ENCODE measurements at places on chromosomes 5 and 9.

DNA sequence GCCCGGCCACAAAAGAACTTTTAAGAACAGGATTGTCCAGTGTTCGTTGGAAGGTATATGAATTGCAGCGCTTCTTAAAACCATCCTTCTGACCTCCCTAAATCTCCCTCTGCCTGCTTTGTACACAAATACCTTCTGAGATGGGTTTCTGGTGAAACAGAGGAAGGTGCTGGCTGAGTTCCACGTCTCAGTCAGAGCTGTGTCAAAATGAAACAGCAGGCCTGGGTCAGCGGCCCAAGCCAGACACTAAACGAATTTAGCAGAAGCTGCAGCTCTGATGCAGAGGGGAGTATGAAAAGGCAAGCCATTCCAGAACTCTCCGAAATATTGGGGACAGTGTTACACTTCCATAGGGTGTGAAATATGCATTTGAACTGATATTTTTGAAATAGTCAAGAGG is 37.8 kb upstream of the CRB2 start:
- DNase-seq = no peak

- DNase-seq = peak; percentile 78
These were observed 929 bp downstream of the SH3PXD2B start for GRCh38 chr5:172453206-172453985.

DNA sequence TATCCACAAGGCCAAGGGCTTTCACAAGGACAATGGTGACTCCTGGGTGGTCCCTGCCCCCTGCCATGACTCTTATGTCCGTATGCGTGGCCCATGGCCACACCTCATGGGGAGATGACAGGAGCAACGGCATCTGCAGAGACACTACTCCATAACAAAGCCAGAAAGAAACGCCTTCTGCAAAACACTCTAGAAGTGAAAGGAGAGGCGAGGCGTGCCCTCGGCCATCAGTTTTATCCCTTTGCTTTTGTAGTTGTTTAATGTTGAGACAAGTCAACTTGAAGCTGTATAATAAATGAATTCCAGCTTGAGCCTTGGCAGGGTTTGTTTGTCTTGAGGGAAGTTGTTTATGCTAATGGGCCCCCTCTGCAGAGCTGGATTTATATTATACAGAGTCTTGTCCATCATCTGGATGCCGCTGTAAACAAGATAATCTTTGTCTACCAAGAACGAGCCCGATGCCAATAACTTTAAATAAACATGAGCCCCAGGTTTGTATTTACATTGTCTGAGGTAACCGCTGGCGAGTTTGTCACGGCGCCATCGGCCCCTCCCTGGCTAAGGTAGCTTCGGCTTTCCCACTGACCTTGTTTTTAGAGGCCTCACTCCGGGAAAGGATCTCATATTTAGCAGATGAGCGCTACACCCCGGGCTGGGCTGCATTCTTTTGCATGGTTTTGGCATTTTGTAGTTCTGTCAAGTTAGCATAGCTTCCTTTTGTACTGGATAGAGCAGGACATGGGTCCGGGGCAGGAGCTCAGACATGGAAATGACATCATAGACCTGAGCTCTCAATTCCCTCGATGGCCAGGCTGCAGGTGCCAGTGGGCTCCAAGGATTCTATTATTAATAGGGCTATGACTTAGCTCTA is 165.3 kb downstream of the ERCC6L2 start:
- no peak for DNase-seq

GRCh38 chr9:86350006-86350760 is 4.0 kb downstream of the TUT7 start:
- DNase-seq = no peak

- peak; percentile 90 for DNase-seq
These were observed 350.5 kb upstream of the DAB2 start for GRCh38 chr5:39775086-39775796.

- no peak for DNase-seq
These were observed 3.0 kb upstream of the ETF1 start for GRCh38 chr5:138545919-138546562.

- DNase-seq = no peak
These were observed 171.3 kb downstream of the RGS3 start for GRCh38 chr9:113634596-113635515.

DNA sequence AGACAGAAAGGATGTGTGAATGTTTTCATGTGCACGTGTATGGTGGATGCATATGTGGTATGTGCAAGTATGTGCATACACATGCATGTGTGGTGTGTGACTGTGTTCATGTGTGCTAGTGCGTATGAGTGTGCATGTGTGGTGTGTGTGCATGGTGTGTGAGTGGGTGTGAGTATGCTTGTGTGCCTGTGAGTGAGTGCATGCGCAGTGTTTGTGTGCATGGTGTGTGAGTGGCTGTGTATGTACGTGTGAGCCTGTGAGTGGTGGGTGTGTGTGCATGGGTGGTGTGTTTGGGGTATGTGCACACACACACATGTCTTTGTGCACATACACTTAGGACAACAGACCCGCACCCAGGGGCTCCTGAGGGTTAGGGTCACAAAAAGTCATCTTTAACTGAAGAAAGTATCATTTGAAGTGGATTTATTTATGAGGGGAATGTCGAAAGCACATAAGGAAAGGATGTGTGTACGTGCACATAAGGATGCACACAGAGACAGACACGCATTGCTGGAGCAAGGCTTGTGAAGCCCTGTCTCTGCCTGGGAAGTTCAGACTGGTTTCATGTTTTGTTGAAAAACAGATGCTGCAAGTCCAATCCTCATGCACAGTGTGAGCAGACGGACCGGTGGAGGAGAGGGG is 237.0 kb downstream of the SYK start:
- DNase-seq = no peak

DNA sequence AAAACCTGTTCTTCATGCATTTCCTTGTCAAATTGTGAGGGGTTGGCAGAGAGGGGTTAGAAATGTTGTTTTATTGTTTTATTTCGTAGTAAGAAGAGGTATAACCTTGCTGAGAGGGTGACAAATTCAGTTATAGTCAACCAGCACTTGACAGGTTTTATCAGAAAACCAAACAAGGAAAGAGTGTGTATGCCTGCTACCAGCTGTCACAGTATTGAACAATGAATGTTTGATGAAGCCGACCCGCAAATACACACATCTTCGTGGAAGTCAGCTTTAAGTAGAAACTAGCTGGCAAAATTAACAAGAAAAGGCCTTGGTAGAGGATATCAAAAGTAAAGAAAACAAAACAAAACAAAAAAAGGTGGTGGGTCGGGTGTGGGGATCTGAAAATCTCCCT is 214.6 kb upstream of the TLE4 start:
- no peak for DNase-seq

DNA sequence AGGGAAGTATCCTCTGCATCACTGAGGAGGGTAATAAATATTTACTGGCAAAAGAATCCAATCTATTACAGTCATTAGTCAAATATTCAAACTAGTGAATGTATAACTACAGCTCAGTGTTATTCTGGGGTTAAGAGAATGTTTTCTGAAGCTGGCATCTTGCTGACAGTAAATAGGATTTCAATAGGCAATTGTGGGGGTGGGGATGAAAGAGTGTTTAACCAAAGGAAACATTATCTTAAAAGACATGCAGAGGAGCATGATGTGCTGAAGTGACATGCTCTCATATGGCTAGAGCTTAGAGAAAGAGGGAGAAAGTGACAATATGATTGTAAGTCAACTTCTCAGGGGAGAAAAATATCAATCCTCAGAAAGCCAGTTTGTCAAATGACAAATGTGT is 618.4 kb upstream of the RIOK2 start:
- no peak for DNase-seq

GRCh38 chr5:146425023-146425422 is 22.1 kb upstream of the TCERG1 start:
- DNase-seq = no peak

- no peak for DNase-seq
These were observed 125.5 kb downstream of the MVB12B start for GRCh38 chr9:126452106-126452505.

GRCh38 chr9:128550226-128550625 is 2.2 kb upstream of the SPTAN1 start:
- DNase-seq = no peak

- no peak for DNase-seq
These were observed 58.9 kb downstream of the HSPA4 start for GRCh38 chr5:133110709-133111108.

- no peak for DNase-seq
These were observed 43.7 kb downstream of the ZNF366 start for GRCh38 chr5:72463449-72464052.

DNA sequence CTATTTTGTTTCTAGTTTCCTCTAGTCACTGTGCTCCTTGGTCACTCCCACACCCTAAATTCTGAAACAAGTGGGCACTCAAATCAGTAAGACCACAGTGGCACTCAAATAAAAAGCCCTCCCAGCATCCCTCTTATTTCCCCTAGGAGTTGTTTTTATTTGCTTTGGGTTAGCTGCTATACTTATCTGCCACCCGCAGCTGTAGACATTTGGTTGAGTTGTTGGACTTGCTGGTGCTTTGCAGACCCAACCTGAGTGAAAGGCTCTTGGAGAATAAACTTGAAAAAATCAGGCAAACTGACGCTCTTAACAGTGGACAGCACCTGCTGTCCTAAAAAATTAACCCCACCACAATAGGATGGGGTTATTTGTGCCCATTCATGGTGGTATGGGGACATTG is 203.0 kb downstream of the SPATA31A6 start:
- DNase-seq = no peak

GRCh38 chr5:169631360-169631759 is 5.7 kb upstream of the DOCK2 start:
- DNase-seq = peak; percentile 77

DNA sequence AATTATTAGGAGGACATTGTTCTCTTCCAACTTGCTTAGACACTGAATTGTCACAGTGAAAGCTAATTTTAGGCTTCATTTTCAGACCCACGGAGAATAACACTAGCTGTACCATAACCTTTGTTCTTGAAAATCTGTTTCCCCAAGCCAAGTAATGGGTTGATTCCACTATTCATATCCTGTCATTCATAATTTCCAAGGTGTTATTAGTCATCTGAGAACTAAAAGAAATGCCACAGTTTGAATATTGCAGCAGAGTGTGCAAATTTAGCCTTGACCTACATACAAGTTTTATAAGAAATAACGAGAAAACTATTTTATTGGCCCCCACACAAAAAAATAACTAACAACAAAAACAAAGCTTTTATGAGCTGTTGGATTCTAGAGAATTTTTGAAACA is 148.5 kb upstream of the TYRP1 start:
- DNase-seq = no peak

DNA sequence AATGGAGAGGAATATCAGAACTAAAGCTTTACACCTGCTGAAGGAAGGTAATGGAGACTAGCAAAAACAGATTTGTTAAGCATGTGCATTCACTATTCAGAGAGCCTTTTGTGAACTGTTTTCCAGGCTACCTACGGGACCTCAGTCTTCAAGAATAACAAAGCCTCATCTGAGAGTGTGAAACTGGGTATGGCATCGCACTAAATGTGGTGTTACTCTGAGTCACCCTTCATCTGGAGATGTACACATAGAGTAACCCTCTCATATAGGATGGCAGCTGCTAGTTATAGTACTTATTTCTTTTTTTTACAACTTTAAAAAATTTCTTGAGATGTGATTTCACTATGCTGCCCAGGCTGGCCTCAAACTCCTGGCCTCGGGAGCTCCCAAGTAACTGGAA is 306.8 kb downstream of the ZNF608 start:
- DNase-seq = no peak

- DNase-seq = no peak
These were observed 453.0 kb downstream of the SLCO4C1 start for GRCh38 chr5:101843055-101843454.

DNA sequence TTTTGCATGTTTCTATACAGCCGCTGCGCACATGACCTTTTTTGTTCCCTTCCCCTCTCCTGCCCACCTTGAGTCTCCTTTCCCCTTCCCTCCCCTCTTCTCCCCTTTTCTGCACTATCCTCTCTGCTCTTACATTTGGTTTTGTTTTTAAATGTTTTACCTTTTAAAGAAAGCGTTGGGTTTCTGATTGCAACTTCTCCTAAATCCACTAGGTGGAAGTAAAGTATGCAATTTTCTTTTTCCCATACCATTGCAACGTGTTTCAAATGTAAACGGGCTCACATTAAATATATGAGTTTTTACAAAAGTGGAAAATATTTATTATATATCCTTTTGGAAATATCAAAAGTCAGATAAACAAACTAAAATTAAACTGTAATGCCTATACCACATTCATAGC is 500.9 kb downstream of the DIRAS2 start:
- DNase-seq = peak; percentile 29

DNA sequence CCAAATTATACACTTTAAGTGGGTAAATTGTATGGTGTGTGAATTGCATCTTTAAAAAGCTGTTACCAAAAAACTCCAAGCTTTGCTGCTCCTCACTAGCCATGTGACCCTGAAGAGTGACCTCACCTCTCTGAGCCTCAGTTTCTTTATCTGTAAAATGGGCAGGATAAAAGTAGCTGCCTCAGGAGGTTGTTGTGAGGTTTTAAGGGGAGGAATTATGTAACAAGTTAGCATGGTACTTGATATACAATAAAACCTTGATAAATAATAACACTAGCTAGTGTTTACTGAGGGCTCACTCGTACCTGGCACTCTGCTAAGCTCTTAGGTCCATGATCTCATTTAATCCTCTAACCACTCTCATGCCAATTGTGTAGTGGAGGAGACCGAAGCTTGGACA is 19.0 kb upstream of the PHF19 start:
- no peak for DNase-seq

GRCh38 chr5:57298985-57299491 is 125.2 kb downstream of the GPBP1 start:
- DNase-seq = peak; percentile 86

DNA sequence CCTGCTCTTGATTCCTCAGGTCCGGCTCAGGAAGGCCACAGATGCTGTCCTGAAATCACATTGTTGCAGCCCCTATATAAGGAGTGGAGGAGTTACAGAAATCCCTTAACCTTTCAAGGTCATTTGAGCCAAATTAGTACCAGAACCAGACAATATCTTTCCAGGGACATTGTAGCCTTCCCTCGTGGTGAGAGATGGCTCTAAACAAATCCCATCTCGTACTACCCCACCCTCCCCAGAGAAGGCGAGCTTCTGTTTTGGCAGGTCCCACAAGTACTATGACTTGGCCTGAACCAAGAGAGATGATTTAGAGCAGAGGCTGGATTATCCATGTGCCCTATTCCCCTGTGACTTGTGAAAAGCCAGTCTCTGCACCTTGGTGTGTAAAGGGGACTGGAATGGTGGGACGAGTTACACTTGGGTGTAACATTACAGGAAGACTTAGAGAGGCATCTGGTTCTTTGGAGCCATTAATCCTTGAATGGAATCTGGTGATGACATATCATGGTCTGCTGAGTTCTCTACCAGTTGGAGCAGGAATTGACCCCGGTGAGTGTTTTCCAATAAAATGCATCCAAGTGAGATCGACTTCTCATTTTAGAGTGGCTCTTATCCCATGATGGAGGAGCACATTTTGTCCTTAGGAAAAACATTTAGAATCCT is at the start of gene FAM240B:
Gene FAM240B, minus strand, starts transcription at position 51 of the 663 bp plus-strand sequence. CDS start 16,134 bp downstream, outside the sequence.
- DNase-seq = peak; percentile 61

GRCh38 chr9:100213730-100214477 is 114.9 kb downstream of the INVS start:
- peak; percentile 82 for DNase-seq

- no peak for DNase-seq
These were observed 59.5 kb downstream of the EGFLAM start for GRCh38 chr5:38317868-38318267.
